ENCODE measurements at places on chromosomes 16 and 17.

DNA sequence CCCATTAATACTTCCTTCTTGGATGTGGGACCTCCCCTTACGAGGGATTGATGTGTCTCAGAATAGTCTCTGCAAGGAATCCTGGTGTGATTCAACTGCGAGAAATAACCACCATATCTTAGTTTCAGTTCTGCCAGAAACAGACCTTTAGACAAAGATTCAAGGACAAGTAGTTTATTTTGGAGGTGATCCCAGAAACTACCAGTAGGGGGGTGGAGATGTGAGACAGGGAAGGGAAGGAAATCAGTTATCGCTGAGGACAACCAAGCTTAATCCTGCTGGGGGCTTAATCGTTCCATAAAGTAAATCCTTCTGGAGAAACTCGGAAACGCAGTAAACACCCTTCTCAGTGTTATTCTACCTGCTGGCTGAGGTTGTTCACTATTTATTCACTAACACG lies 5.0 kb upstream of the SDR42E1 start:
- DNase-seq, result peak; percentile 43

- no peak for DNase-seq
Measured at GRCh38 chr16:79911660-79912059, 311.1 kb upstream of the MAF start.

DNA sequence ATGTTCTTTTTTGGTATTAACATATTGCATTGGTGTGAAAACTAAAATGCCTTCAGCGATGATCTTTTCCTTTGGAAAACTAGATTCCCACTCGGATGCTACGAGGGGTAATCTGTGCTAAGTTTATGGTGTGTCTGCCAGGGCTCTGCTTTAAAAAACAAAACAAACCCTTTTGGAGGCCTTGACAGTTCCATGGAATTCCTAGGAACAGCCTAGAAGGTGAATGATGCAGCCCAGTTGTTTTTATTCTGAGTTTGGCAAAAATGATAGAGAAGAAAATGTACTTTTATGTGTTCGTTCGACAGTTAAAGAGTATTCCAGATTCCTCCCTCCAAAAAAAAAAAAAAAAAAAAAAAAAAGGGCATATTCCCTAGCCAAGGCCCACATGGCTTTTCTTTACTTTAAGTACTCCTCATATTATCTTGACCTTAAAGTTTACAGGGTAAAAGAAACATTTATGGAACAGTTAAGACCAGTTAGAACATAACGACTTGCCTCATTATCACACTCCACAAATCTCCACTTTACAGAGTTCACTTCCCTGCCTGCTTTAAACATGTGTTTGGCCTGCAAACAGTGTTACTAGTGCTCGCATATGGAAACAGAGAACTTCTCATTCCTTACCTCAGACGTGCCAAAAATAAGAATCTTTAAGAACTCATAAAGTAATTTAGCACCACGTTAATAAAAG lies 159.1 kb downstream of the WWOX start:
- DNase-seq, result no peak

- DNase-seq, result no peak
Measured at GRCh38 chr16:21663889-21664647, at the start of gene OTOA. Gene OTOA (plus strand): TSS chr16:21663968. CDS start chr16:21678515, 14,547 bp downstream.

GRCh38 chr16:14958323-14958600 lies 16.6 kb upstream of the PDXDC1 start:
- no peak for DNase-seq

DNA sequence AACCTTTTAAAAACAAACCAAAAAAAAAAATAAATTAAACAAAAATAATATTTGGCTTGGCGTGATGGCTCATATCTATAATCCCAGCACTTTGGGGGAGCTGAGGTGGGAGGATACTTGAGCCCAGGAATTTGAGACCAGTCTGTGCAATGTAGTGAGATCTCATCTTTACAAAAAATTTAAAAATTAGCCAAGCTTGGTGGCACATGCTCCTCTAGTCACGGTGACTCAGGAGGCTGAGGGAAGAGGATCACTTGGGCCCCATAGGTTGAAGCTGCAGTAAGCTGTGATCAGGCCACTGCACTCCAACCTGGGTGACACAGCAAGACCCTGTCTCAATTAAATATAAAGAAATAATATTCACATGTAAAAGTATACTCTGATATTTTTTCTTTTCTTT lies 12.2 kb downstream of the GNGT2 start:
- no peak for DNase-seq

Measured in fibroblast of the conjunctiva (primary cell).